ENCODE measurements at places on chromosomes 16 and 17.

GRCh38 chr17:65470783-65471182, 90.7 kb downstream of the AXIN2 start:
- no peak for DNase-seq

GRCh38 chr17:62093188-62094155, 28.4 kb upstream of the MED13 start:
- DNase-seq = no peak

DNA sequence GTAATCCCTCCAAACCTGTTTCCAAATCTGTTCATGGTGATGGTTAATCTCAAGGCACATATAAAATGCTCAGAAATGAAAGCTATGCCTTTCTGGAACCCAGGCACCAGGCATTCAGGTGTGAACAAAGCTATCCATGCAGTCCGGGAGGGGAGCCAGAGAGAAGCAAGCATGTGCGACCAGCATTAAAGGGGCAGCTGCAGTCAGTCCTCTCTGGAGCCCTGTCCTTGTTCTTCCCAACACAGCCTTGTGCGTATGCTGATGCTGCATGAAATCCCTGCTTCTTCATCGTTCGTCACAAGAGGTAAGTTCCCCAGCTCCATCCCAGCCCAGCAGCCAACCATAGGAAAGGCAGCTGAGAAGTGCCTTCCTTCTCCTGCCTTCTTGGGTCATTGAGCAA, 148.7 kb downstream of the GRIN2A start:
- DNase-seq = no peak

- no peak for DNase-seq
Observed at GRCh38 chr17:75317671-75318070, 28.4 kb upstream of the SLC25A19 start.

DNA sequence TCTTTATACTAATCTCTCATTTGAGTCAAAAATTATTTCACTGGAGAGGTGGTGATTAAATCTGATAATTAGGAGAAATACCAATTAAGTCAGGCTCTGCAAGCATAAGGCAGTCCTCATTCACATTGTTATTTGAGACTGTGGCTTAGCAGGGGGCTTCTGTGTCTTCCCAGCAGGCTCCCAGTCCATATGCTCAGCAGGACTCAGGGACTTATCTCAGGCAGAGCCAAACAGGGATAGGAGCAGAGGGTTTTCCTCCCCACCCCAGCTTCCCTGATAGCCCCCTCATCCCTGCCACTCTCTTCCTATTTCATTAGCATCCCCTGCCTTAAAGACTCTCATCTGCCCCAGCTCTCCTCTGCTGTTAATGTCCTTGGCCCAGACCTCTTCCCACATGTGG, 104.3 kb upstream of the DNAH9 start:
- no peak for DNase-seq

- DNase-seq = no peak
Observed at GRCh38 chr17:8555062-8555461, 75.5 kb downstream of the MYH10 start.

DNA sequence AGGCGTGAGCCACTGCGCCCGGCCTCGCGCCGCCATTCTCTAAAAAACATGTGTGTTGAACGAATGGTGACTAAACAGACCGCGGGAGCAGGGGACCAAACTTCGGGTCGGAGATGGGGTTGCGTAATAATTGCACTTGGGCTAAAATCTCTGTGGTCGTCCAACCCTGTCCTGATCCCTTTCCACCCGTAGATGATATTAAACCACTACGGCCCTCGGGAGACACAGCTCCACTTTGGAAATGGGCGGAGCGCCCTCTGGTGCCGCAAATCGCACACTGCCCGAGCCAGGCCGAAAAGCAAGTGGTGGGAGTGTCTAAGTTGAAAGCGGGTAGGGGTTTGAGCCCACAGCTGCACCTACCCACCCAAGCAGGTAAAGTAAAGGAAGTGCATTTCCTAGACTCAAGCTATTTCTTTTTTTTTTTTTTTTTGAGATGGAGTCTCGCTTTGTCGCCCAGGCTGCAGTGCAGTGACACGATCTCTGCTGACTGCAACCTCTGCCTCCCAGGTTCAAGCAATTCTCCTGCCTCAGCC, 17.0 kb downstream of the CAVIN1 start:
- DNase-seq = peak; percentile 79

- peak; percentile 78 for DNase-seq
Observed at GRCh38 chr16:57462209-57462977, at the start of gene POLR2C. POLR2C (plus strand) TSS chr16:57462679; CDS start chr16:57462725, 46 bp downstream.

DNA sequence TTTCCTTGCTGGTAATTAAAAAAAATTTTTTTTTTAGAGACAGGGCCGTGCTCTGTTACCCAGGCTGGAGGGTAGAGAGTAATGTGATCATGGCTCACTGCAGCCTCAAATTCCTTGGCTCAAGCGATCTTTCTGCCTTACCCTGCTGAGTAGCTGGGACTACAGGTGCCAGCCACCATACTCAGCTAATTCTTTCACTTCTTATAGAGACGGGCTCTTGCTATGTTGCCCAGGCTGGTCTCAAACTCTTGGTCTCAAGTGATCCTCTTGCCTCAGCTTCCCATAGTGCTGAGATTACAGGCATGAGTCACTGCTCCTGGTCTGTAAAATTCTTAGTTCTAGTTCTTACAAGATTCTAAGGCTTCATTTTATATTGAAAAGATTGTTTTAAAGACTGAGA, 11.1 kb downstream of the SMIM36 start:
- no peak for DNase-seq

DNA sequence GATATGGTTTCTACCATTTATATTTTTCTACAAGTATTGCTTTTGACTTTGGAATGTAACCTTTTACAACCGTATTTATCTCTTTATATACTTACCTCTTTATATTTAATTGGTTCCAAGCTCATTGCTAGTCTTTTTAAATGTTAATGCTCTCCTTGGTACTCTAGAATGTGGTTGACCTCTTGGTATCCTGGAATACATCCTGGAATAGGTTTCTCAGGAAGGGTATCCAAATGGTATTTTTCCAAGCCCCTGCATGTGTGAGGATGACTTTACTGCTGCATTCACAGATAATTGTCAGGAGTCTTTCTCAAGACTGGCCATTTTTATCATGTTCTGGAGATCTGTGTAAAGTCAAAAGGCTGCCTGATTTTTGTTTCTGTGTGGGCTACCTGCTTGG, 30.2 kb downstream of the DNAH17 start:
- no peak for DNase-seq

DNA sequence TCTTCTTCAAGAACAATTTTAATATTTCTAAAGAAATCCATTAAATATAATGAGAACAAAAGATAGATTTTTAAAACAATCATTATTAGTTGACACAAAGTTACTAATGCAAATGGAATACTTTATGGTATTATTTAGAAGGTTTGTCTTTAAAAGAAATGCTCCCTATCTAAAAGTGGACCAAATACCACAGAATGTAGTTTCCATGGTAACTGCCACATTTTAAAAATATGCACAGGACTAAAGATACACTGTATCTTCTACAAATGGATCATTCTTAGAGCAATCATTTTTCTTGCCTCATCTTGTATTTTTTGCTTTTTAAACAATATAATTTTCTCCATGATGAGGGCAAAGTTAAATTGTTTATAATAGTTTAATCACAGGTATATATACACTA, 296.0 kb downstream of the CEP112 start:
- no peak for DNase-seq

GRCh38 chr16:73886426-73886825, 410.2 kb upstream of the PSMD7 start:
- no peak for DNase-seq

- DNase-seq = no peak
Observed at GRCh38 chr16:85029408-85029784, 1.8 kb downstream of the KIAA0513 start.

DNA sequence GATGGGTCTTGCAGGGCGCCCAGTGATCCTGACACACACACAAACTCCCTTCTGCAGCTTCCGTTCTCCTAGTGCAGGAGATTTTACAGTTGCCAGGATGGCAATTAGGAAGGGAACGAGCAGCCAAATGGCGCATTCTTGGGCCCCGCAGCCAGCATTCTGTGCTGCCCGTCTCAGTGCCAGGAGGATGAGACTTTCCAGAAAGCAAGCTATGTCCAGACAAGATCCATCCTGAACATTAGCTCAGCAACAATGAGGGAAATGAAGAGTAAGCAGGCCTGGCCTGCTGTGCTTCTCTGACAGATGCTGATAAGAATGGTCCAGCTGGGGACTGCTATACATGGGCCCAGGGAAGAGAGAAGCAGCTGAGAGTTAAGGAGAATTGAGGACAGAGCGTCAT, 16.5 kb downstream of the SPPL2C start:
- DNase-seq = no peak

DNA sequence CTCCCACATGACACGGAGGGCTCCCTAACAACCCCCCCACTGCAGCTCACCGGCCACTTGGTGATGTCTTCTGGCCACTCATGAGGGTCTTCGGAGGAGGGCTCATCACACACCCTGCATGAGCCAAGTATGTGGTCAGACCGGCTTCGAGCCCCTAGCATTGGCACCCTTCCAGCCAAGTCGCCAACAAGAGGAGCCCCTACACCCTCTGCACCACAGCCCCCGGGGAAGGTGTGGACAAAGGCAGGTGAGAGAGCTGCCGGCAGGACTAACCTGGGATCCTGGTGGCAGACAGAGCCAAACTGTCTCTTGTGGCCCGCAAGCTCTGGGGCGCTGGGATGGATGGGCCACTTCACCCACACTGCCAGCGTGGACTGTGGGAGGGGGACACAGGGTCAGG, 6.5 kb downstream of the SNRNP25 start:
- DNase-seq = no peak

- DNase-seq = no peak
Observed at GRCh38 chr16:1313721-1314369, 4.4 kb downstream of the UBE2I start.

- no peak for DNase-seq
Observed at GRCh38 chr16:57624044-57624688, 4.3 kb upstream of the ADGRG1 start.

- DNase-seq = no peak
Observed at GRCh38 chr16:64730261-64730660, 391.6 kb downstream of the CDH11 start.

DNA sequence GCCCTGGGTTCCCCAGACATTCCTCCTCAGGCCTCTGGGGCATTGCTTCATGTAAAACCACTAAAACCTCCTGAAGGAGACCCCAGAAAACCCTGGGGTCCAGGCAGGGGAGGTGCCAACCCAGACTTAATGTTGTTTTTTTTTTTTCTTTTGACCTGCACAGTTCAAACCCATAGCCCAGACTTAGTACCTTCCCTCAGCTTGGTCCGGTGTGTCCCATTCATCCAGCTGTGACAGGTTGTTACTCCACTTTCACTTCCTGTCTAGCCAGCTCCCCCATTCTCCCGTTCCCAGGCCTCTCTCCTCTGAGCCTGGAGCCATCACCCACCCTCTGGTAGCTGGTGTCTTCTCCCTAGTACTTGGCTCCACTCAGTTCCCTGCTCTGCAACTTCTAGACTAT, 4.8 kb downstream of the CDR2L start:
- DNase-seq = no peak

DNA sequence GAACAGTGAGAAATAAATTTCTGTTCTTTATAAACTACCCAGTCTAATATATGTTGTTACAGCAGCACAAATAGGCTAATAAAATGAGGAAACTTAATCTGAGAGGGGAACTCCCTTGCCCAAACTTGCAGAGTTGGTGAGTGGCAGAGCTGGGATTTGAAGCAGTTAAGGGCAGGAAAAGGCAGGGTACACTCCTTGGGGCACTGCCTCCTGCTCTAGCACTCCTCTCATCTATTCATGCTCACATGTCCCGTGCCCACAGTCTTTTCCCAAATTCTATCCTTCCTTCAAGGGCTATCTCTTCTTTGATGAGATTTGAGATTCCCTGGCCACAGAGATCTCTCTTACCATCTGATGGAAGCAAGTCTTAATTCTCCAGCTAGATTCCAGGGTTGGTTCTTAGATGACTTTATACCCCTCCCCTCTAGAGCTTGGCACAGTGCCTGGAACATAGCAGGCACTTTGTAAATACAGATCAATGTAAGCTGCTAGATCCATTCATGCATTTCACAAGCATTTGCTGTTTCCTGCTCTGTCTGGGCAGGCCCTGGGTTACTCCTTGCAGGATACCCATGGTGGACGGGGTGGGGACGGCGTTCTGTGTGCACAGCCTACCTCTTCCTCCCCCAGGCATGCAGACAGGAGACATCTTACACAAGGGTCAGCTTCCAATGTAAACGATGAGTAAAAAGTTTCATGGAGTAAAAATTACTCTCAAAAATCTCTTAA, 39.2 kb upstream of the ABCC12 start:
- no peak for DNase-seq

GRCh38 chr17:81341516-81342268, 46.6 kb upstream of the SLC38A10 start:
- DNase-seq = no peak

- DNase-seq = no peak
Observed at GRCh38 chr17:4313221-4314114, 49.7 kb upstream of the ANKFY1 start.

GRCh38 chr17:75059369-75060345, 12.6 kb downstream of the KCTD2 start:
- DNase-seq = no peak

- no peak for DNase-seq
Observed at GRCh38 chr17:7019367-7019766, 3.5 kb upstream of the BCL6B start.

GRCh38 chr17:50618300-50618699, 16.4 kb upstream of the ABCC3 start:
- no peak for DNase-seq

DNA sequence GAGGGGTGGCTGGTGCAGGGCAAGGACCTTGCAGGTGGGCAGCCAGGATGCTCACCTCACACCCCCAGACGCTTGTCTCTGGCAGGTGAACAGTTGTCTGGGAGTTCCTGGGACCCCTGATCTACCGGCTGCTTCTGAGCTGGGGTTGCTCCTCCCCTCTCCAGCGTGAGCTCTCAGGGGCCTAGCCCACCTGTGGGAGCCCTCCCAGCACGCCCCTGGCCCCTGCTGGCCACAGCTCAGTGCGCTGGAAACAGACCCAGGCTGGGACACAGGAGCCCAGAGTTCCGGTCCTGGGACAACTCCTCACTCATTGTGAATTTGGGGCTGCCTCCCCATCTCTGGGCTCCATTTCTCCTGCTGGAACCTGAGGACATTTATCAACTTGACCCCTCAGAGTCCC, 30.3 kb downstream of the ARHGAP23 start:
- no peak for DNase-seq

DNA sequence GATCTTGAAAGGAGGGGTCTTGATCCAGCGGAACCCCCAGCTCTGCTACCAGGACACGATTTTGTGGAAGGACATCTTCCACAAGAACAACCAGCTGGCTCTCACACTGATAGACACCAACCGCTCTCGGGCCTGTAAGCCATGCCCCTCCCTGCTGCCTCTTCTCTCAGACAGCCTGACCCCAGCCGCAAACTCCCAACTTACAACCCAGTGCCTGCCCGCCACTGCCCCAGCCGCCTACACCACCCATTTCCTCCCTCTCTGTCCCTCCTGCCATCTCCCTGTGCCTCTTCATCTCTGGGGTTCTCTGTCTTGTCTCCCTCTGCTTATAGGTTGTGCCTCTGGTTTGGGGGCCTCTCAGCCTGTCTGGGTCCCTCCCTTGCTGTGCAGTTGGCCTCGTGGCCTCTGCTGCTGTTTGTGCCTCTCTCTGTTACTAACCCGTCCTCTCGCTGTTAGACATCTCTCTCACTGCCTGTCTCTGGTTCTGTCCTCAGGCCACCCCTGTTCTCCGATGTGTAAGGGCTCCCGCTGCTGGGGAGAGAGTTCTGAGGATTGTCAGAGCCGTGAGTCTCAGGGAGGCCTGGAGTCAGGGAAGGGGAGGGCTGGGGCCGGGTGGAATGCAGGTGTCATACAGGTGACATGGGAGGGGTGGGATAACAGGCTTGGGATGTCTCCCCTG, 9.6 kb downstream of the ERBB2 start:
- no peak for DNase-seq

- no peak for DNase-seq
Observed at GRCh38 chr16:30621765-30622164, 11.6 kb upstream of the ZNF689 start.

- no peak for DNase-seq
Observed at GRCh38 chr16:67842509-67843342, 606 bp downstream of the THAP11 start.

All from breast epithelium (tissue), 4 donors.